ENCODE measurements at places on chromosomes 7 and 10.

DNA sequence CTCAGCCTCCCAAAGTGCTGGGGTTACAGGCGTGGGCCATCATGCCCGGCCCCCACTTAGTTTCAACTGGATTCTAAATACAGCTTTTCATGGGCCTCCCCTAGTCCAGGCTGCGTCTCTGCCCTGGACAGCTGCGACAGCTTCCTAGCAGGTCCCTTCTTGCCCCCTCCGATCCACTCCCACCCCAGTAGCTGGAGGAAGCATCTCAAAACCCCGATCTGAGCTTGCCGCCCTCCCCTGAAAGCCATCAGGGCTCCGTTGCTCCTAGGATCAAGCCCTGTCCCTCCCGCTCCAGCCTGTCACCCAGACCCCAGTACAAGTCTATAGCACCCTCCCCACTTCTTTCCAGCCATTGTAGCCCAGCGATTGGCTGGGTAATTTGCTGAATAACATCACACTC is 64.5 kb downstream of the VWA2 start:
- ATAC-seq, result peak; percentile 14

DNA sequence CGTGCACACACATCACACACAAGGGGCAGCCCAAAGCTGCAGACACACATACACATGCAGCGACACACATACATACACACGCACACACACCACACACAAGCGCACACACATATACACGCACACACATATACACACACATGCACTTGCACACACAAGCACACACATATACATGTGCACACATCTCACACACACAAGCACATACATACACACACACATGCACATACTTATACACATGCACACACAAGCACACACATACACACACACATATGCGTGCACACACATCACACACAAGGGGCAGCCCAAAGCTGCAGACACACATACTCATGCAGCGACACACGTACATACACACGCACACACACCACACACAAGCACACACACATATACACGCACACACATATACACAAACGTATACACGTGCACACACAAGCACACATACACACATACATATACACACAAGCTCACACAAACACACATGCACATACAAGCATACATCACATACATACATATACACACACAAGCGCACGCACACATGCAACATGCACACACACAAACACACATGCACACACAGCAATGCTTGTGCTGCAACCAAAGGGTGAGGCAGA is 178.8 kb upstream of the PFKP start:
- ATAC-seq, result no peak

- no peak for ATAC-seq
Observed at GRCh38 chr10:74898201-74898976, 72.0 kb downstream of the KAT6B start.

GRCh38 chr10:22491931-22492615 is 146.8 kb downstream of the SPAG6 start:
- no peak for ATAC-seq

DNA sequence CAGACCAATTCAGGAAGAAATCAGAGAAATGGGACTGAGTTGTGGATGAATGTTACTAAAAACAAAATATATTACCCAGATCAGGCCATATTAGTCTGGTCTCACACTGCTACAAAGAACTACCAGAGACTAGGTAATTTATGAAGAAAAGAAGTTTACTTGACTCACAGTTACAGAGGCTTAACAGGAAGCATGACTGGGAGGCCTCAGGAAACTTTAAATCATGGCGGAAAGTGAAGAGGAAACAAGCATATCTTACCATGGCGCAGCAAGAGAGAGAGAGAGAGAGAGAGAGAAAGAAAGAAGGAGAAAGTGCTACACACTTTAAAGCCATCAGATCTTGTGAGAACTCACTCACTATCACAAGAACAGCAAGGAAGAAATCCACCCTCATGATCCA is 636.8 kb upstream of the GRM3 start:
- ATAC-seq, result no peak

DNA sequence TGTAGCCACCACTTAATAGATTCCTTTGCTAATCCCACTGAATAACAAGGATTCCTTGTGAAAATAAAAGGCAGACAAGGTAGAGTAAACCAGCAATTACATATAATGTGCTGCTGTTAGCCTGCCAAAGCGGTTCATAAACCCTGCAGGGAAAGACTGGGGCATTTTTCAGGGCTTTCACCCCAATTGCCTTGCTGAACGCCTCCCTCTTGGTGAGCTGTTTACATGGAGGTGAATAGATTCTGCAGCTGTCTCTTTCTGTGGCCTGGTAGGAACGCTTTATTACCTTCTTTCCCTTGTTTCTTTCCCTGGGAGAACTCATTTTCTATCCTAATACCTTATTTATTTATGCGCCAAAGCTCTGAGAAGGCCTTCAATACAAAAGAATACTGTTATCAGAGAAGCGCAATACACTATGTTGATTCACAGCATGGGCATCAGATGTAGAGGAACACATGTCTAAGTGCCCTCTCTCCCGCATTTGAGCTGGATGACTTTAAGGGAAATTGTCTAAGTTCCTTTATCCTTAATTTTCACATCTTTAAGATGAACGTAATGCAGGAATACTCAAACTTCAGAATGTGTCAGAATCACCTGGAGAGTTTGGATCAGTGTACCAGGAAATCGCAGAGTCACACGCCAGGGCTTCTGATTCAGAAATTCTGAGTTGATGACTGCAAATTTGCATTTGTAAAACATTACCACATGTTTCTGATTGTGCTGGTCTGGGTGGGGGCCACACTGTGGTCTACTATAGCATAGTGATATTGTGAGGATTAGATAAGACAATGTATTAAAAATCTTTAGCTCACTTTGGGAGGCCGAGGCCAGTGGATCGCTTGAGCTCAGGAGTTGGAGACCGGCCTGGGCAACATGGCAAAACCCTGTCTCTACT is 1203.8 kb downstream of the SORCS3 start:
- ATAC-seq, result no peak

DNA sequence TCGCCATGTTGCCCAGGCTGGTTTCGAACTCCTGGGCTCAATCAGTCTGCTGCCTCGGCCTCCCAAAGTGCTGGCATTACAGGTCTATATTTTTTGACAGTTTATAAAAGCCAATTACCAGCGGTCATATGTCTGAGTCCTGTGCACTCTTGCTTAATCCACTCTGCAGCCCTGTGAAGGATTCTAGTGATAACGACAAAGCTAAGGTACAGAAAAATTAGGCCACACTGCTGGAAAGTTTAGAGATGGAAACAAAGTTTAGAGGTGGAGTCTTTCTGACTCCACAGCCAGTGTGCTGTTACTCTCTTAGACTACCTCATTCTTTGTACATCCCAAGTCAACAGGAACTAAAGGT is 707 bp downstream of the PTER start:
- ATAC-seq, result no peak

DNA sequence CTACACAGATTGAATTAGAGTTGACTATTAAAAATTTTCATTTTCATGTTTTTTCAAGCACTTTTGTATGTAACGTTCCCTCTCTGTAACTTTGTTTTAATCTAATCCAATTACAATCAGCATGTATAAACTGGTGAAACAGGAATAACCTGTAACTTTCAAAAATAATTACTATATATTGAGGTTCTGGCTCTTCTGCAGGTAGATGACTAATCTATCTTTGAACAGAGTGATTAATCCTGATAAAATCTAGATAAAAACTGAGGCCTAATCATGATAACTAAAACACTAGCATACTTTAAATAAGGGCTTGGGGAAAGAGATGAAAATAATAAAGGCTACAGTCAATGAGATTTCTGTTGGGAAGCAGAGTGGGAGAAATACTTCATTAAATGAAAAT is 101.6 kb upstream of the KCND2 start:
- ATAC-seq, result no peak

DNA sequence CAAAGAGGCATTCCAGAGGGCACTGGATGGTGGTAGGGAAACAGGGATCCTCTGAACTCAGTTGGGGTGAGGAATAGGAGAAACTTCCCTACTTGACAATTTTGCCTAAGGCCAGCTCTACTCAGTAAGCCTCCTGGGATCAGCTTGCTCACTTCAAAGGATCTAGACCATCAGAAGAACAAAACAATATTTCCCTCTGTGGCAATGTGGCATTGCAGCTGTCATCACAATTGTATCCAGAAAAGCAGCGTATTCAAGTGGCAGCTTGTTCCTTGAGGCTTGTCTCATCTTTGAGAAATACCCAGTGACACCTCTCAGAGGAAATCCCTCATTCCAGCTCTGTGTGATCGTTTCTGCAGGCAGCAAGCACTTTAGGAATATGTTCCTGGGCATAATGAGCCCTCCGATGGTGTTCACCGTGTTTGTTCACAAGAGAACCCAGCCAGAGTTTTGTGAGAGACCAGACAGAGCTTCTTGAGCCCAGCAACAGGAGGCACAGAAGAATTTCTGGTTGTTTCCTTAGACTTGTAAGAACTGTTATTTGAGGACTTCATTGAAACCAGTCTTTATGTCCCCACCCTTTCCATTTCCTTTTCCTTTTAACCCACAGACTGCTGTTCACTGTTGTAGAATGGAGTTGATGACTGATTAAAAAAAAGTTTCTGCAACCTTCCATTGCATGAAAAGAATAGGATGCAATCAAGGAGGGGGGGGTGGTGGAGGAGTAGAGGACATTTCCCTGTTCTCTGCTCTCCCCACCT is 747.3 kb downstream of the LRMDA start:
- ATAC-seq, result no peak

DNA sequence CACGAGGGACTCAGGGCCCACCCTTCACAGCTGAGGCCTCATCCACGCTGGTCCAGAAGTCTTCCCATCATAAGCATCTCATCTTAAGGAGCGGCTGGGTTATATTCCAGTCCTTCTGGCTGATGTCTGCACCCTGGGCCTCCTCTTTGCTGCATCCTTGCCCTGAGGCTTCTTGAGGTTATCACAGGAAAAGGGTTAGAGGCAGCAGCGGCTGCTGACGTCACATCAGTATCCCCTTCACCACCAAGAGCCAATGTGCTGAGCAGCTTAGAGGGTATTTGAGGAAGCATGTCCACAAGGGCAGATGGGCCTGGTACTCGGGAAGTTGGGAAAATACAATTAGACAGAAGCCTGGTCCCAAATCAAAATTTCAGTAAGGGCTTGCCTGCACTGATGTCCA is 125.1 kb downstream of the PLXNA4 start:
- ATAC-seq, result no peak

- no peak for ATAC-seq
Observed at GRCh38 chr7:105084581-105084980, 70.6 kb downstream of the KMT2E start.

GRCh38 chr10:121091961-121092719 is 241.0 kb downstream of the WDR11 start:
- ATAC-seq, result no peak

DNA sequence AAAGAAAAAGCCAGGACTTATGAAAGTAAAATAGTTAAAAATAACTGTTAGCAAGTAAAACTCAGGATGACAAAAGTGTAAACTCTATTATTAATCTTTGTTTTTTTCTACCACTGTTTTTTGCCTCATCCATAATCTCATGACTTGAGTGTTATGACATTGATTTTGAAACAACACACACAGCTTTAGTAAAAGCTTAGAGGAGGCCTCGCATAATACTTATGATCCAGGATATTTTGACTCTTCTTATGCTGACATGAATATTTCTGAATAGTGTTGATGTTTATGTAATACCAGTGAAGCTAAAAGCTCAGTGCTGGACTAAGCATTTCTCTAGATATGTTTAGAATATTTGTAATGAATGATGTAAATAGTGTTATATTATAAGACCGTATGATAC is 10.5 kb downstream of the KAT6B start:
- ATAC-seq, result no peak

DNA sequence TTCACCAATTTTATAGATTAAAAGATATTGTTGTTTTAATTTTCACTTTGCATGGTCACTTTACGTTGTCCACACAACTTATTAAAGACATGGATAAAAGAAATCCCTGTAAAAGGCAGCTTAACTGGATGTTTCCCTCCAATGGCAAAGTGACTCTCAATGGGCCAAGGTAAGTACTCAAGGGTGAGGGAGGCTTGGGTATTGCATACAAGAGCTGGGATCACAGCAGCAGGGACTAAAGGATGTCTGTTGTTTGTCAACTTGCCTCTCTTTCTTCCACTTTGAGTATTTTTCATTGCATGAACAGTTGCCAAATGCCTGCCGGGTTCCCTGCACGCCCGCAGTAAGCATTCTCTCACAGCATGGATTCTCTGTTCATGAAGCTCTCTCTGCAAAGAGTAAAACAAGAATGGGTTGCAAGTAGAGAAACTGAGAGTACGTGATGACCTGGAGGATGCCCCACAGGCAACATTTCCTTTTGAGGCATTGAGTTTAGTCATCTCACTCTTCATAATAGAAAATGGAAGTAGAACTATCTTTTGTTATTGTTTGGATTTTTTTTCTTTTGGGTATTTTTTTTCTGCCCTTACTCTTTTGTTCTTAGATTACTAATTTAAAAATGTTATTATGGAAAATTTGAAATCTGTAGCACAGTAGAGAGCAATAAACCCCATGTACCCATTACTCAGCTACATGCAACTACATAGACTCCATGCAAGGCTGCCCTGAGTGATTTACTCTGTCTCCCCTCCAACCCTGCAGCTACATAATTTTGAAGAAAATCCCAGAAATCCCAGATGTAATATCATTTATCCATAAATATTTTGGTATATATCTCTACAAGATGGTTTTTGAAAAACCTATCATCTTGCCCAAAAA is 26.3 kb downstream of the GPR141 start:
- ATAC-seq, result no peak

DNA sequence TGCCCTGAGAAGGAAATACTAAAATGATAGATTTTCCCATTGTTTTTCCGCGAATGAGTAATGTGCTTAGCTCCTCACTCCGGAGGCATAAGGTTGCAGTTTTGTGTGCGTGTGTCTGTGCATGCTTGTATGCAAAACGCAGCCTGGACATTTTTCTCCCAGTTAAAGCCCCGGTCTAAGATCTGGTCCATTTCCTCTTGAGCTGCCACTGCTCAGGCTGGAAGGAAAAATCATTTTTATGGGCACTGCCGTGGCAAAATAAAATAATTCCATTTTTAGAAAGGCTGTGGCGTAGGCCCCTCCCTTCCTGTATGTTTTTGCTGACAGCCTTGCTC is 260.6 kb downstream of the WDR37 start:
- no peak for ATAC-seq

DNA sequence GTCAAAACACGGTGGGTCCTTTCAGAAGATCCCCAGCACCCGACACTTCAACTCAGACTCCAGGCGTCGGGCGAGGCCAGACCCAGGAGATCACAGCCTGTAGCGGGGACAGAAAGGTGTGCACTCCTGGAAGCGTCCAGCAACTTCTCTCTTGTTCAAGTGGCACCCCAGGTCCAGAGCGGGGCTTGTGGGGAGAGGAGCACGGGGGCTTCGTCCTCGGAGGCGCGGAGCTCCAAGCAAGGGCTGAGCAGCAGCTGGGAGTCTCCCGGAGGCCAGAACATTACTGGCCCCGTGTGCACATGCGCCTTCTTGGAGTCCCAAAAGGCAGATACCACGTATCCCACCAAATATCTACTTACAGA is 54.9 kb downstream of the ZRANB1 start:
- no peak for ATAC-seq
